ENCODE measurements at places on chromosomes 13 and 19.
A peak's percentile ranks its signal among the peaks of the same experiment; 100 is the strongest.

- DNase-seq = no peak
Observed at GRCh38 chr19:17739121-17739875, 12.0 kb upstream of the FCHO1 start.

DNA sequence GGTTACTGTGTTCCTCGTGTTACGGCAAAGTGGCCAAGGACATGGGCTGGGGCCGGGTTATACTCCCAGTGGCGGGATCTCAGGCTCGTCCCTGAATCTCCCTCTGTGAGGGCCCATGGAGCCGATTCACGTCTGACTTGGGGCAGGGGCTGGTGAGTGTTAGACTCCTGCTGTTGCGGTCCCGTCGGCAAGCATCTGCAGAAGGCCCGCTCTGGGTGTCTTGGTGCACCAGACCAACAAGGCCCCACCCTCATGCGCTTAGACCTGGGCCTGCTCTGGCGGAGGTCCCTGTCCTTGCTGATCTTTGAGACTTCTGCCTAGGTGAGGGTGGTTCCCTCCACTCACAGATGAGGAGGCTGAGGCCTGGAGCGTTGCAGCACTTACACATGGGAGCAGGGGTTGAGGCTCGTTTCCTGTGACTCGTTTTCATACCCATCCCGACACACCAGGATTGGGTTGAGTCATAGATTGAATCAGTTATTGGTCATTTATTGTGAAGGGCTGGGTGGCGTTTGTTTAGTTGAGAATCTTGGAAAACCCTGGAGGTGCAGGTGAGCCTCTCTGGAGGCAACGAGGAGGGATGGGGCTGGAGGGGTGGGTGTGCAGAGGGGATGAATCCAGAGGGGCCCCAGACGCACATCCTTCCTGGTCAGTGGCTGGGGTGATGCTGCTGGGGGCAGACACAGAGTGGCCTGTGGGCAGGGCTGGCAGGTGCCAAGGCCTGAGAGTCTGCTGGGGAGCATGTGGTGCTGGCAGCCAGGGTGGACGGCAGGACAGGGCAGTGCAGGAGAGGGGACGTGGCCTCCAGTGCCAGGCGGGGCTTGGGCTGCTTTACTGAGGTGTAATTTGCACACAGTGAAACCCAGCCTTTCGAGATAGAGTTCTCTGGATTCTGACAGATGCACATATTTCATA lies 4.6 kb downstream of the EPN1 start:
- no peak for DNase-seq

DNA sequence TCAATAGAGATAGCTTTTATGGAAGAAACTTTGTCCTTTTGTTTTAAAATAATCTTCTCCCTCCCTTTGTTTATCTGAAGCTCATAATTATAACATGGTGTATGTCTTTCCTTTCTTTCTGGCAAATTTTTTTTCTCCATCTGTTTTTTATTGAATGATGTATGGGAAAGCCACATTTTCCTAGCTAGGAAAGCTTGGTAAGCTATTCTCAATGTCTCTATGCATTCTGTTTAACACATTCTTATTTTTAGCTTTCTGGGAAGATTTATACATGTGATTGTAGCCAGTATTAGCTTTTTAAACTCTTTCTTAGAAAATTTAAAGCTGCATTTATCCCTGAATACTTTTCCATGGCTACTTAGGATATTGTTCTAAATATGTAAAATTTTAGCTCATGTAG lies 124.9 kb upstream of the CSNK1A1L start:
- no peak for DNase-seq

DNA sequence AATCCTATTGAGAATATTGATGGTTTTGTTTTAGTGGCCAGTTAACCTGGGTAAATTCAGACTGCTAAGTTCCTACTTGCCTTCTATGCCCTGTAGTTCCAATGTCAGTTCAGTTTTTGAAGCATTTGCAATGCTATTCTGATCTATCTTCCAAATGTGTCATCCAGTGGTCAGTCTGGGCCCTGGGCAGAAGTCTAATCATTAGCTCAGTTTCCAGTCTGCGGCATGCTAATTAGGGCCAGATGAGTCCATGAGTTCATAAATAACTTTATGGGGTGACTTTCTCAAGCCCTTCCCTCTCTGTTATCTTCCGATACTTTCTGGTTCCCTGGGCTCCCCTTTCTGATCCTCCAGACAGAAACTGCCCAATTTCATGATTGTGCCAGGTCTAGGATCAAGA lies 32.7 kb downstream of the FAM187B start:
- DNase-seq = no peak

GRCh38 chr19:37790244-37790925 lies 11.0 kb upstream of the ZNF573 start:
- no peak for DNase-seq

DNA sequence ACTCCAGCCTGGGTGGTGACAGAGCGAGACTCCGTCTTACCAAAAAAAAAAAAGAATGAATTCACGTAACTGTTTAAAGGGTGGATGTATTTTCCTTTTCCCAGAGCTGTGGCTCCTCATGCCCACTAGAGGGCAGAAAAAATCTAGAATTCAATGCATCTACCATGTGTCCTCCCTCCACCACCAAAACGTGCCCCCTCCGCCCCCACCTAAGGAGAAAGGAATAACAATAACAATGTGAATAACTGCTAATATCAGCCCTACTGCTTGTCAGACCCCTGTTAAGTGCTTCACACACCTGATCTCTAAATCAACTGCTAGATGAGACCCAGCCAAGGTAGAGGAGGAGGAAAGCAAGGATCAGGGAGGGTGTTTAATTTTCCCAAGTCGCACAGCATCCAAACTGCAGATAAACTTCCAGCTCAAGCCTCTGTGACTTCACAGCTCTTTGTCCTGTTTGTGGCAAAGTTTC lies 20.2 kb upstream of the PNMA8B start:
- DNase-seq = no peak

- DNase-seq = no peak
Observed at GRCh38 chr13:43061496-43062280, 38.3 kb downstream of the DNAJC15 start.

- DNase-seq = no peak
Observed at GRCh38 chr13:25702386-25702785, 330.6 kb downstream of the ATP8A2 start.

GRCh38 chr13:20709782-20710181 lies 6.3 kb downstream of the IL17D start:
- DNase-seq = no peak

DNA sequence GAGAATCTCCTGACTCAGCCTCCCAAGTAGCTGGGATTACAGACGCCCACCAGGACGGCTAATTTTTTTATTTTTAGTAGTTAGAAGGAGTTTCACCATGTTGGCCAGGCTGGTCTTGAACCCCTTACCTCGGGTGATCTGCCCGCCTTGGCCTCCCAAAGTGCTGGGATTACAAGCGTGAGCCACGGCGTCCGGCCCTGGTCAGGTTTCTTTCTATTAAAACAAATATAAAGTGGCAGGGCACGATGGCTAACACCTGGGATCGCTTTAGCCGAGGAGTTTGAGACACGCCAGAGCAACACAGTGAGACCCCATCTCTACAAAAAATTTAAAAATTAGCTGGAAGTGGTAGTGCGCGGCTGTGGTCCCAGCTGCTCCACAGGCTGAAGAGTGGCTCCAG lies 1.5 kb upstream of the MED25 start:
- DNase-seq = no peak

- no peak for DNase-seq
Observed at GRCh38 chr13:61927648-61928047, 512.0 kb upstream of the PCDH20 start.

- DNase-seq = peak; percentile 78
Observed at GRCh38 chr19:23762884-23763711, 4.4 kb upstream of the ZNF681 start.

DNA sequence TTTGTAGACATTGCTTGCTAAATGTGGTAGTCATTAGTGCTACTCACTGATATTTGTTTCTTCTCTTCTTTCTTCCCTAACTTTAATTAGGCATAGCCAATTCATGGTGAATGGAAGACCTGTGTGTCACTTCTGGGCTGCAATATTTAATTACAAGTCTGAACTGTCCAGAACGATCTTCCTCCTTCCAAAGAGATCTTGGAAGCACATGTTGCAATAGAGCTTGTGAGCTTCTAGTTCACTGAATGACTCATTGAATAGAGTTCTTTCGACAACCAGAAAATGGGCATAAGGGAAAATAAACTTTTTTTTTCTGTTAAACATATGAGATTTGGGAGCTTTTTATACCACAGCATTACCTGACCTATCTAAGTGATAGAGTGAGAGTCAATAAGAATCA lies 1264.6 kb downstream of the PCDH9 start:
- no peak for DNase-seq

- DNase-seq = no peak
Observed at GRCh38 chr19:35329323-35329722, 336 bp downstream of the CD22 start.

Measured in stimulated activated CD4-positive, alpha-beta T cell treated with anti-CD3 and anti-CD28 coated beads, Interleukin-4, amount 100 ng/mL, for 48 hours (primary cell).